Stimulated activated CD4-positive, alpha-beta T cell treated with anti-CD3 and anti-CD28 coated beads, Interleukin-1b, Interleukin-23, amount 100 ng/mL, for 48 hours (primary cell): ENCODE measurements at places on chromosomes 6 and 20.
A peak's percentile ranks its signal among the peaks of the same experiment; 100 is the strongest.

GRCh38 chr20:8291873-8292272 lies 159.8 kb downstream of the PLCB1 start:
- no peak for DNase-seq

DNA sequence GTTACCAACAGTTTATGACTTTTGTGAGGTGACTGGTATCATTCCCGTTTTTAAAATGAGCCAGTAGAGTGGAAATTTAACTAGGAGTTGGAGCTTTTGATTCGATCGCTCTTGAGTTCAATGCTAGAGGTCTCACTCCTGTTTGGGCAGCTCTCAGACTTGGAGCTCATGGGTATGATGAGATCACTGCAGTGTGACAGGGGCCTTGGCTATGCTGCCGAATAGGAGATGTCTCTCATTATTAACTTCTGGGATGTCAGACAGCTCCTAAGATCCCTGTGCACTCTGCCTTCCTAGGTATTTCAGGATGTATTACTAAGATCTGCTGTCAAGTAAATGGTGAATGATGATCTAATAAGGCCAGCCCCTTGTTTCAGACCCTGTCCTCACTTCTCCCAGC lies 20.4 kb downstream of the AKAP12 start:
- DNase-seq = no peak

GRCh38 chr6:47114460-47114859 lies 72.3 kb upstream of the ADGRF1 start:
- DNase-seq = no peak

DNA sequence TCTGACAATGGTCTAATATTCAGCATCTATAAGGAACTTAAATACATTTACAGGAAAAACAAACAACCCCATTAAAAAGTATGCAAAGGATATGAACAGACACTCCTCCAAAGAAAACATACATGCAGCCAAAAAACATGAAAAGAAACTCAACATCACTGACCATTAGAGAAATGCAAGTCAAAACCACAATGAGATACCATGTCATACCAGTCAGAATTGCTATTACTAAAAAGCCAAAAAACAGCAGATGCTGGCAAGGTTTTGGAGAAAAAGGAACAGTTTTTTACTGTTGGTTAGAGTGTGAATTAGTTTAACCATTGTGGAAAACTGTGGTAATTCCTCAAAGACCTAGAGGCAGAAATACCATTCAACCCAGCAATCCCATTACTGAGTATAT lies 339.0 kb upstream of the ADGRB3 start:
- DNase-seq = no peak

DNA sequence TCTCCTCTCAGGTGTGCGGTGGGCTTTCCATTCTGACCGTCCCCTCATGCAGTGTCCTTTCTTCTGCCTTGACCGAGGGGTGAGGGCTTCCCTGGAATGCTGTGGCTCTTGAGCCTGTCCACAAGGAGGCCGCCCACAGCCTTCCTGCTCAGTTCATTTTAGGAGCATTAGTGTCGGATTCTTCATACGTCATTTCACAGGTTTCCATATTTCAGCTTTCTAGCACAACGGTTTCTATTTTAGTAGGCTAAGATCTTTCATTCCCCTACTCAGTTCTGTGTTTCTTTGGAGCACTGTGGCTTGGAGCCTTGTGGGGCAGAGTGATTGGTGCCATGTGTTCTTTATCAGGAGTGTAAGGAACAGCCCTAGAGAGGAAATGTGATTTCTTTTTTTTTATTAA lies 5.5 kb downstream of the PPP1R3G start:
- no peak for DNase-seq

GRCh38 chr20:2602046-2602735 lies 50.2 kb upstream of the NOP56 start:
- DNase-seq = no peak

GRCh38 chr6:23388086-23388783 lies 737.8 kb upstream of the NRSN1 start:
- DNase-seq = no peak

DNA sequence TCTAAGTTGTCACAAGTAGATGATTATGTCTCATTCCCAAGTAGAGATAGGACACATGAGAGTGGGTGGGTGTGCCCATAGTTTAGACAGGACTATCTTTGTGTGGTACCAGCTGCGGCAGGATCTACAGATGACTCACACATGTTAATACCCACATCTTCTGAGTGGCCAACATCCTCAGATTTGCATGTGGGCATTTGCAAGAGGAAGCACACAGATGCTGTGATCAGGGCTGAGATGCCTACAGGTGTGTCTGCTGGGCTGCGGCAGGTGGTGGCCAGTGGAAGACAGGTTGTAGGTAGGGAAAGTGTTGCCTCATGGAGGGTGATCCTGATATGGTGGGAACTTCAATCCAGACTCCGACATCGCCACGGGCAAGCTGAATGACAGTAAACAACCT lies 50.8 kb downstream of the UTRN start:
- DNase-seq = no peak

GRCh38 chr20:22374066-22374465 lies 210.3 kb downstream of the FOXA2 start:
- DNase-seq = no peak

DNA sequence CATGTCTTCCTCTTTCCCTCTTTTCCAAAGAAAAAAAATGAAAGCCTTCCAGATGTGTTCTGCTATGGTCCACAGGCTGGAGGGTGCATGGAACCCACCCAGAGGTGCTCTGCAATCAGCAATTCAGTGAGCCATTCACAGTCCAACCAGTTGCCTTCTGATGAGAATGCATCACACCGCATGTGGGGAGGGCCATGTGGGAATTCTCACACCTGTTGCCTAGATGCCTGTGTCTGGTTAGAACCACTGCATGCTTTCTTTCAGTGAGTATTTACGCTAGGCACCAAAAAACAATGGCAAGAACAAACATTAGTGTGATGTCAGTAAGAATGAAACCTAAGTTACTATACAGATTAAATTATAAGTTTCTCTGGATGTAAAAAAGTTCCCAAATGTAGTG lies 311.6 kb upstream of the CDYL start:
- DNase-seq = no peak

GRCh38 chr6:138467901-138468300 lies 31.4 kb downstream of the NHSL1 start:
- no peak for DNase-seq

GRCh38 chr20:48411919-48412522 lies 415.8 kb downstream of the PREX1 start:
- DNase-seq = no peak

GRCh38 chr20:17439616-17440296 lies 91.4 kb downstream of the BFSP1 start:
- DNase-seq = no peak

DNA sequence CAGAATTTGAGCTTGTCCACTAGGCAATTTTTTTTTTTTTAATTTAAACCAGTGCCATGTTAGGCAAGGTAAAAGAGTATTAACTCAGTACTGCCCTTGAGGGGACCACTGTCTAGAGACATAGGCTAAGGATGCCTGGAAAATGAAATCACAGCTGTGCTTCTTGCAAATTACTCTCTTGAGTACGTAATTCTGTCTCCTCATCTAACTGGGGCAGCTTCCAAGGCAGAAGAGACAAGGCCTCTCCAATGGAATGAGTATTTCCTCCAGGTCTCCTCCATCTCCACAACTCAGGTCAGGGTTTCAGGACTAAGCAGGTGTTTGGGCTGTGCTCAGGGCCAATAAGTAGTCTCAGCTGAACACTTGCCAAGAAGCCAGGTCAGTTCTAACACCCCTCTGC lies 33.8 kb upstream of the MRPS10 start:
- no peak for DNase-seq

DNA sequence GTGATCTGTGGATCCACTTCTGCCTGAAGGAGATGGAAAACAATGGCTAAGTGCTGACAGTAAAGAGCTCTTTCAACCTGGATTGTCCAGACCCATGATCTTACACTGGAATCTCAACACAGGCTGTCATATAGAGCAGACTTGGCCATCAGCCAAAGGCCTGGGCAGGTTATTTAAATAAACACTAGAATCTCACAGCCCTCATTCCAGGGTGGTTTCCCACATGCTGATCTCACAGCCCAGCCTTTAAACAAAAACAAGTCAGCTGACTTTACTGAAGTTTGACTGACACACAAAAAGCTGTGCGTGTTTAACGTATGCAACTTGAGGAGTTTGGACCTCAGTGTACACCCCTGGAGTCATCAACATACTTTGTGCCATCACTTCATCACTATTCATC lies 28.4 kb downstream of the SYNDIG1 start:
- DNase-seq = no peak

DNA sequence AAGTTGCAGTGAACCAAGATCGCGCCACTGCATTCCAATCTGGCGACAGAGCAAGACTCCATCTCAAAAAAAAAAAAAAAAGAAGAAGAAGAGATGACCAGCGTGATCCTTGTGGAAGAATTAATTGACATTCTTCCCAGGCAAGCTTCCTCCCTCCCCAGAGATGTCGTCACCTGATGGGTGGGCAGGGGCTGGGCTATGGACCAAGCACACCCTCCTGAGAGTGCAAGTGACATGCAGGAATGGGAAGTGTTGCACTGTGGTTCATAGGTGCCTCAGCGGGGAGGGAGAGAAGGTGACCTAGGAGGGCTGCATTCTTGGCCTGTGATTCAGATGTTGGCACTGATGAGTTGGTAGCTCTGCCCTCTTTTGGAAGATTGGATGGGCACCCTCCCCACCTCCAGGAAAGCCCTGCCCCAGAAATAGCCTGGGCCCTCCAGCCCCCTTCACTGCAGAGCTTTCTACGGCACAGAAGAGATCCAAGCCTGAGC lies 37.8 kb downstream of the TAF8 start:
- no peak for DNase-seq

GRCh38 chr6:105755885-105756284 lies 330.3 kb upstream of the PRDM1 start:
- peak; percentile 6 for DNase-seq

DNA sequence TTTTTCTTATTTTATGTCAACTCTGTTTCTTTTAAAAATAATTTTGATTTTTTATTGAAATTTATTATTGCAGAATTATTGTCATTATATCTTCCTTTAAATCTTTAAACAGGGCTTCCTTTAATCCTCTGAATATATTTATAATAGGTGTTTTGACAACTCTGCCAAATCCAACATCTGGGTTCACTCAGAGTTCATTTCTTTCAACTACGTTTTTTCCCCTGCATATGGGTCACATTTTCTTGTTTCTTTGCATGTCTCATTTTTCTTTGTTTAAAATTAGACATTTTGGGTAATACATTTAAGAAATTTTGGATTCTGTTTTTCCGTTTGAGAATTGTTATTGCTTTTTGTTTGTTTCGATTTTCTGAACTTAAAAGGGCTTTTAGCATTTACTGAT lies 655.1 kb upstream of the CITED2 start:
- no peak for DNase-seq

GRCh38 chr6:158754738-158755137 lies 64.4 kb downstream of the EZR start:
- no peak for DNase-seq

- no peak for DNase-seq
These were observed 6.7 kb downstream of the STX11 start for GRCh38 chr6:144156991-144157390.

GRCh38 chr20:61628480-61628879 lies 376.4 kb downstream of the CDH4 start:
- DNase-seq = no peak

- no peak for DNase-seq
These were observed 1.1 kb downstream of the TBXT start for GRCh38 chr6:166166314-166167257.

DNA sequence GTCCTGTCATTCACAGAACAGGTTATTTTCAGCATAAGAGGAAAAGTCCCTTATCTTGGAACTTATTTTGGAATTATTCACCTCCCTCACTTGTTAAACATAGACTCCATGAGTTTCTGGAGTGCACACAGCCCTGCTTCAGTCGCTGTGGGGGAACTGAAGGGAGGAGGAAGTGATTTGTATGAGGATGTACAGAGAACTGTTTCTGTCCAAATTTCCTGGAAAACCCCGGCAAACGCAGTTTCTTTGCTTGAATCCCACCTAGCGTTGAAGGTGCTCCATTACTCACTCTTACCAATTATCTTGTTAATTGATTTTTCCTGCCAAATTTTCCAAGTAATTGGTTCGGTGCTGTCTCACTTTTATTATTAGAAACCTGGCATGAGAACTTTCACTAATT lies 78.0 kb upstream of the AGPAT4 start:
- DNase-seq = no peak

DNA sequence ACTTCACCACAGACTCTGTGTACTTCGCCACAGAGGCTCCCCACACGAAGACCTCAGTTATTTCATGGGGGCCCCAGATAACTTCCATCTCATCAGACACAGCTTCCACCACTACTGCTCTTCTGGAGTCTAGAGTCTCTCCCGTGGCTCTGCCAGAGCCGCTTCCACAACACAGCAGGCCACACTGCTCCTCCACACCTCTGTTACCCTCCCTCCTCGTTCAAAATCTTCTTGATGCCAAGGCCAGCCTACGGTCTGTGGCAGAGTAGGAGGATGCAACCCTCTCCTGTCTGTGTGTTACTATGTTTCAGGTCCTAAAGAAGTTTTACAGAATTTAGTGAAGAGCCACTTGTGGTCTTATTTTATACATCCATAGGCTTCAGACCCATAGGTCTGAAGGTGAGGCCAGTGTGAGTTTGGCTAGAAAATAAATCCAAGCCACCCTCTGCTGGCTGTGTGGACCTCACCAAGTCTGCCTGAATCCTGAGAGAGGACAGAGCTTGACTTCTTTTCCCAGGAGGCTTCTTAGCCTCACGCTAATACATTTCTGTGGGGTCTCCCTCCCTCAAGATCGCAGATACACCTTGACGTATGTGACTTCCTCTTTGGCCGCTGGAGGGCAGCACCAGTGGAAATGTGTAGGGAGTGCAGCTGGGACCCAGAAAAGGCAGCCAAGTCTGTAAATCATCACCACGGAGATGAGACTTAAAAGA lies 197.7 kb downstream of the FAXC start:
- DNase-seq = peak; percentile 28

GRCh38 chr6:167047554-167047953 lies 48.4 kb downstream of the CEP43 start:
- DNase-seq = peak; percentile 75

GRCh38 chr20:31595654-31596411 lies 9.3 kb upstream of the ID1 start:
- no peak for DNase-seq

GRCh38 chr20:57918551-57918950 lies 208.7 kb upstream of the PMEPA1 start:
- no peak for DNase-seq

DNA sequence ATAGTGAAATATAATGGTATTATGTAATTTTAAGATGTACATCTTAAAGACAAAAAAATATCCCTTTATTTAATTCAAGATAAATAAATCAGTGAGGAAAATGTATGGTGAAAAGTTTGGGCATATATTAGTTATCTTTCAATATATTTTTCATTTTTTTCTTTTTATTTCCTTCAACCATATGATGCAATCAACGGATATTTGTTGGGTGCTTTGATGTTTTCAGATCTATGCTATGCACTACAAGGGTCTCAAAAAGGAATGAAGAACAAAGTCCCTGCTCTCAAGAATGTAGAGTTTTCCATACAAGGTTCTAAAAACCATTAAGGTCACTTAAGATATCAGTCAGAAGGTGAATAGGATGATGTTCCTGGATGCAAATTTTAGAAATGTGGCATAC lies 258.0 kb downstream of the KHDC1L start:
- no peak for DNase-seq
